ENCODE measurements at places on chromosomes 5 and 9. TPM values are rescaled to one million over a fixed set of nuclear protein-coding genes. Genes with fewer than 3 reads are reported as not detected.

DNA sequence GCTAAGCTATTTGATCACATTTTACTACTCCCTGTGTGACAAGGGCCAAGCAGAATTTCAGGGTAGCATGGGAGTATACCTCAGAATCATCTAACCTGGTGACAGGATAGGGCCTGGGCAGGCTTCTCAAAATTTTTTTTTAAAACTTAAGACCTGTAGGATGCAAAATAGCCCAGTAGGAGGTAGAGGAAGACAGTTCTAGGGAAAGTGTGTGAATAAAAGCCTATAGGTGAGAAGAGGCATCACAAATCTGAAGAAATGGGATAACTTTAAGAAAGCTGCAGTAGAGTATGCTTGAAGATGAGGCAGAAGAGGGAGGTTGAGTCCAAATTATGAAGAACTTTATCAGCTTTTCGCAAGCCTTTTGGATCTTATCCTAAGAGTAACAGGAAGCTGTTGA is 32.3 kb downstream of the CNTRL start:
- no peak for DNase-seq

GRCh38 chr9:34512131-34513078 is 10.4 kb downstream of the ENHO start:
- no peak for DNase-seq

DNA sequence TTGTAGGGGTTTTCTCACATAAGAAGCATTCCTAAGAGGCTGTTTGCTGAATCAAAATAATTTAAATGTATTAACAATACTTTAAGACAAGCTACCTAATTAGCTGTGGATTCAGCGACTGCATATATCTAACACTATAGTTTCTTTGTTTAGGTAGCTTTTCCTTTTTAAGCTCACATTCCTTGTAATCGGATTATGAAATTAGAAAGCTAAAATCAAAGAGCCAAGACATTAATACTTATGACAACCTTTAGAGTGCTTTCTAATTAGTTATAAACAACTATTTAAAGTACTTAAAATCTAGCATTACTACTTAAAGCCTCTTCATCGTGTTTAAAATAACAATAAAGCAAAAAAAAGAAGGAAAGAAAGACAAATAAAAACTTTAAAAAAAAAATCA is 137.3 kb upstream of the RETREG1 start:
- DNase-seq = no peak

GRCh38 chr9:32918628-32919027 is 82.8 kb downstream of the APTX start:
- DNase-seq = no peak

DNA sequence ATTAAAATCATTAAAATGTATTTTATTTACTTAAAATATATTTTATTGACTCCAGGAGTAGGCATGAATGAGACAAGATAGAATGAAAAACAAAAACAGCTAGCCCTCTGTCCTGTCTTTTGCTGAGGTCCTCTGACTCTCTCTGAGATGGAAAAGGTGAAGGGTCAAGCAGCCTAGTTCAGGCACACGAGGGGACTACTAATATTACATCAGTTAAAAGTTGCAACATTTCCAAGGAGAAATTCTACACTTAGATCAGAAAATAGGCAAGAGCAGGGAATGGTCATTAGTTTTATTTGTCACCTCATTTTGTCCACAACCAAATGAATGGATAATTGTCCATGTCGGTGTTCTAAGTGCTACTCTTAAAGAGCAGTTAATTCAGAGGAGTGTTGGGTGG is 148.5 kb downstream of the CDH10 start:
- no peak for DNase-seq

DNA sequence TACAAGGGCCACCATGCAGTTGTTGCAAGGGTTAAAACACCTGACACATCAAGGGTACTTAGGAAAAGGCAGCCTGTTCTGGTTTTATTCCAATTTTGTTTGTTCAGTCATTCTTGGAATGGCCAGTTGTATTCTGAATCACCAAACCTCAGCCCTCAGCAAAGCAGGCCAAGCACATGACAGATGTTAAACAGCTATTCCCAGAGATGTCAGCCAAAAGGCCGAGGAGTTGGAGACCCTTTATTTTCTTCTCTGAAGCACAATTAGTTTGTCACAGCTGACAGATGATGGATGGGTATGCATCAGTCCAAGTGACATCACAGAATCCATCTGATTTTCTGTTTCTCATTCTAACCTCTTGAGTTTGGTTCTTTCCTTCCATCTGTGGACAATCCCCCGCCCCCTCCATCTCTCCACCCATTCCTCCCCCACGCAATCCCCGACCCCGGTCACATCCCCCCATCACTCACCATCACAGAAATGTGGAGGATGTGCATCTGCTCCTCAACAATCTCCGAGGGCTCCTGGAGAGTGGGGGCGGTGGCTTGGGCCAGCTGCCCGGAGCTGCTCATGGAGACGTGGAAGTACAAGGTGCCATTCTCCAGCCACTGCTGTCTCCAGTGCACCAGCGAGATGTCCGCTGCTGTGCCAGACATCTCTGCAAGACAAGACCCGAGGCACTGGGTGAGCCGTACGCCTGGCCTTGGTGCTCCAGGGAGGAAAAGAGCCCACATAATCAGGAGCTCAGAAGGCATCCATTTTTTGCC is 123.8 kb downstream of the ASTN2 start:
- no peak for DNase-seq

The PCDHB11 gene
- total RNA-seq = 7.1 TPM

- no peak for DNase-seq
These were observed 6.8 kb upstream of the TOR2A start for GRCh38 chr9:127741831-127742434.

DNA sequence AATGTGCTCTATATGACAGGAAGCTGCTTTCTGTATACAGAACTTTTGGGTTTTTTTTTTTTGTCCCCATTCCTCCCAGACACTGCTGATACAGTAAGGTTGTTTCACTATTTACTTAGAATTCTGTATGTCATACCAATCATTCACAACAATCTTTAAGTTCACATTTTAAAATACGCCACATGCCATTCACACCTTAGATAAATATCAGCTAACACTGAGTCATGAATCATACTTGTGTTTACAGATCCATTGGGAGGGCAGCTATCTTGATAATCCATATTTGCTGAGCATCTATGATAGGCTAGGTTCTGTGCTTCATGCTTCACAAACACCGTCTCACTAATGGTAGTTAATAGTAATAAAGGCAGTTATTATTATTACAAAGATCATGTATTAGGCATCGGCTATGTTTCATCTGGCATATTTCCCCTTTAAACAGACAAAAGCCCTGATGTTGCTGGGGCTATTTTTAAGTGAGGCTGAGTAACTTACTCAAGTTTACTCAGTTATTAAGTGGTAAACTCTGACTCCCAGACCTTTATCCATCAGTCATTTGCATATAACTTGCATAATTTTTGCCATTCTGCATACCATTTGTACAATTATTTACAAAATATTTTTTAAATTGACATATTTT is 152.2 kb upstream of the HMHB1 start:
- no peak for DNase-seq

DNA sequence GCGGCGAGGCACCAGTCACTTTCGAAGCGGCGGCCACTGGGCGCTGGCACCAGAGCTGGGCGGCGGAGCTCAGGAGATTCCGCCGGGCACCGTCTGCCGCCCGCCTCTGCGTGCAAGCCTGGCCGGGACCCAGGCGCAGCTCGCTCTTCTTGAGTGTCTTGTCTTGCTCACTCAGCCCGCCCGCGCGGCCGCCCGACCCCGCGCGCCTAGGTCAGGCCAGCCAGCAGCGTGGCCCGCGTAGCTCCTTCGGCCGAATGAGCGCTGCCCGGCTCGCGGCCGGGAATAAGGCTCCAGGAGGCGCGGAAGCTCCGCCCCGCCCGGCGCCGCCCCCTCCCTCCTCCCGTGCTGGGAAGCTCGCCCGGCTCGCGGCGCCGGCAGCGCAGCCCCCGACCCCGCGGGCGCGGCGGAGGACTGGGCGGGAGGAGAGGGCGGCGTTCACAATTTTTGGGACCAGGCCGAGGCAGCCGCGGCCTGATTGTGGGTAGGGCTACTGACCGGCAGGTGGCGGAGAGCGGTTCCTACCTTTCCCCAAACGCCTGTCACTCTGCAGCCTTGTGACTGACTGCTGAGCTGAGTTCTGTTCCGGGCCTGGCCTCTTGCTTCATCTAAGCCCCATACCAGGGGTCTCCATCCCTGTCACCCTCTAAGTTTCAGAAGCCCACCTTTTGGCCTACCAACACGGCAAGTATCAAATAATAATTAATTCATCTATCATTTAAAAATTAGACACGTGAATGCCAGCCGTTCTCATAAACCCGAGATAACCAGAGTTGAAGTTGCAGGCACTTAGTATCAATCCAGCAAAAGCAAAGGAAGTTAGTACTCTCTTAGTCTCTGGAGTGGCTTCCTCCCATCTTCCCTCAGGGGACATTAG is at the start of gene HBEGF:
TSS of gene HBEGF (minus strand) at position 256 of the 874 bp plus-strand sequence. CDS start 275 bp downstream, outside the sequence.
- DNase-seq = peak; percentile 90

- DNase-seq = no peak
These were observed 5.0 kb upstream of the C1QTNF3 start for GRCh38 chr5:34047774-34048572.

- no peak for DNase-seq
These were observed 36.7 kb downstream of the HRH2 start for GRCh38 chr5:175694371-175695160.

DNA sequence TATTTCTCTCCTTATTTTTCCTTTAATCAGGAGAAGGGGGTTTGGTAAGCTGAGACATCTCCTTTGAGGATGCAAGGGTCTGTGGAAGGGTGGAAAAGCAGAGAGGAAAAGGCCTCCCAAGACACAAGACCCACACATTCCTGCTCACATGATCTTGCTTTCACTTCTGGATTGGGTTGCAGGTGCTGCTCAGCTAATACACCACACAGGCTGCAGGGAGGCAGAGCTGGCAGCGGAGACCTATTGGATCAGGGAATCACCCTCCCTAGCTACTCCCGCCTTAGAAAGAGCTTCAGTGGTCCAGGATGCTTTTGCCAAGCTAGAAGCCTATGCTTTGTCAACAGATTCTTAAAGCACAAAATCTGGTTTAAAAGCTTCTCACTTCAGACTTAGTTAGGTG is 87.6 kb upstream of the IL33 start:
- DNase-seq = no peak

The EPB41L4A gene
- 9.4 TPM for total RNA-seq

GRCh38 chr9:131297903-131298302 is 8.4 kb downstream of the PLPP7 start:
- no peak for DNase-seq

GRCh38 chr9:35277628-35278359 is 116.0 kb downstream of the UNC13B start:
- DNase-seq = no peak
